ENCODE measurements at places on chromosomes 3 and 15.

DNA sequence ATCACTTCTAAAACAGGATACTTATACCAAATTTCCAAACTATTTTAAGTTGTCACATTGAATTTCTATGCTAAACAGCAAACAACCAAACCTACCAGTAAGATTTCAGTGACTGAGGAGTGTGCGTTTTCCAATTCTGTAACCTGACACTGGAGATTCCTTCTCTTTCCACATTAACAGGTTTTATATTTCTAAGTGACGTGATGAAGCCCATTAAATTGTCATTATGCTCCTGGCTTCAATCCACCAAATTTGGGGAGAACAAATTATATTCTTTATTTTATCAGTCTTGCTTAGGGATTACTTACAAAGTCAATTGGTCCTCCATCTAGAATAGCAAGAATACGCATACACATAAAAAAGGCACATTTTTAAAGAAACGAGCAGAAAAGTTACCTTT is 764.8 kb upstream of the NR2F2 start:
- no peak for DNase-seq

DNA sequence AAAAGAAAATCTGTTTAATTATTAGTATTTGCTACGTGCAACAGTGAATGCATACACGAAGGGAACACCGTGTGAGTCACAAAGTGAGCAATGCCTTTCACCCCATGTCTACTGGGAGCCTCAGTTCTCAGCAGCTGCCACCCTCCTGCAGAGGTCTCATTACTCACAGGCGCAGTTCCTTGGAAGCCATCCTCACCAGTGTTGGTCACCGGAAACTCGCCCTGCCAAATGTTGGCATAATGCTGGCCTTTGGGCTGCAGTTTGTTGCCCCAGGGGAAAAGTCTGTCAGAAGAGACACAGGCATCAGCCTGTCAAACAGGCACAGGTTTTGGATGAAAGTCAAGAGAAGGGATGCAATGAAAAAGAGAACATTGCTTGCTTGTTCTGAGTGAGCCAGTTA is 50.1 kb downstream of the SUMF1 start:
- peak; percentile 96 for DNase-seq

DNA sequence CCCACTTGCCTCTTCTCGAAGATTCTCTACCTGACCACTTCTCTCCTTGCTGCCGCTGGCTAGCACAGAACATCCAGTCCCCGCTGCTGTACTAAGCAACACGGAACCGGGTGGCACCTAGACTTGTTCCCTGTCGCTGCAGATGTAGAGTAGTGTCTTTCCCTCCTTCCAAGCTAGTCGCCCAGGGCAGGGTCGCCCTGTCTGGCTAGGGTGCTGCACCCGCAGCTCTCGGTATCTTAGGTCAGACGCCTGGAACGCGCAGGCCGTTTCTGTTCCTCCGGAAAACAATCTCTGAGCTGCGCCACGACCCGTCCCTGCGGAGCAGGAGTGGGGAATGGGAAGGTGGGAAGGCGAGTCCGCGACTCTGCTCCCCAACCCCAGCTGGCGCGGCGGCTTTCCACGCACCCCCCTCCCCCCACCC is 758 bp upstream of the SNX33 start:
- DNase-seq = no peak

GRCh38 chr3:65478551-65479500 is 559.9 kb downstream of the MAGI1 start:
- DNase-seq = no peak

GRCh38 chr3:100629421-100630127 is 20.2 kb downstream of the ADGRG7 start:
- DNase-seq = no peak

- peak; percentile 22 for DNase-seq
Observed at GRCh38 chr3:73448041-73448440, 176.7 kb downstream of the PDZRN3 start.

- DNase-seq = no peak
Observed at GRCh38 chr15:66779331-66780009, 77.4 kb downstream of the SMAD6 start.

GRCh38 chr3:162998205-162998604 is 1501.6 kb downstream of the OTOL1 start:
- no peak for DNase-seq

DNA sequence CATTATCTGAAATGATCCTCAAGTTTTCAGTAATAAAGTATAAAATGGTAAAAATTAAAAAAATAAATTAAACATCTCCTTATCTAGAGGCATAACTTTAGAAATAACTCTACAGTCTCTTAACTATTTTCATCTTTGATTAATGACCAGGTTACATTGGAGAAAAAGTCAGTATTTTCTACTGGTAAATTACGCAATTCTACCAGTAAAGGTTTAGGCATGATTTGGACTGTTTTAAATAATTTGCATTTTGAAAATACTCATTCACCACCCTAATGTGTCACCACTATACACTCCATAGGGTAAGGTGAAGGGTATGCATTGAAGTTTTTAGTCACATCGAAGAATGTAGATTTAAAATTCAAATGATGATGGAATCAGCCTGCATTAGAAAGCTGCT is 45.9 kb upstream of the BCHE start:
- no peak for DNase-seq

- no peak for DNase-seq
Observed at GRCh38 chr3:156483002-156483401, 71.9 kb downstream of the SSR3 start.

DNA sequence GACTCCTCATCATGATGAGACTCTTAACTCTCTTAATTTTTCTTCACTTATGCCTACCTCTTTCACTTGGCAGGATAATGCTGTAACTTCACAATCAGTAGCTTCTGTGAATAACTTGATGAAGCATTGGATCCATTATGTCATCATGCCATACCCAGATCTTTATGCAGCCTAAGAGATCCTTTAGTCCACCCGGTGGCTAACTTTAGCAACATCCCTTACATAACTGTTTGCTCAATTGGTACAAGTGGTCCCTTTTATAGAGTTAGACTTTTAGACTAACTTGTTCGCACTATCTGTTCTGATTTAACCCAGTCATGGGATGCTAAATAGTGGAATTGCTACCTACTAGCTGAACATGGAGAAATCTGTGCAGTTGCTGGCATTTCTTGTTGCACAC is 184.5 kb downstream of the USP13 start:
- DNase-seq = peak; percentile 25

- peak; percentile 86 for DNase-seq
Observed at GRCh38 chr15:90402223-90402622, 14.2 kb downstream of the IQGAP1 start.

DNA sequence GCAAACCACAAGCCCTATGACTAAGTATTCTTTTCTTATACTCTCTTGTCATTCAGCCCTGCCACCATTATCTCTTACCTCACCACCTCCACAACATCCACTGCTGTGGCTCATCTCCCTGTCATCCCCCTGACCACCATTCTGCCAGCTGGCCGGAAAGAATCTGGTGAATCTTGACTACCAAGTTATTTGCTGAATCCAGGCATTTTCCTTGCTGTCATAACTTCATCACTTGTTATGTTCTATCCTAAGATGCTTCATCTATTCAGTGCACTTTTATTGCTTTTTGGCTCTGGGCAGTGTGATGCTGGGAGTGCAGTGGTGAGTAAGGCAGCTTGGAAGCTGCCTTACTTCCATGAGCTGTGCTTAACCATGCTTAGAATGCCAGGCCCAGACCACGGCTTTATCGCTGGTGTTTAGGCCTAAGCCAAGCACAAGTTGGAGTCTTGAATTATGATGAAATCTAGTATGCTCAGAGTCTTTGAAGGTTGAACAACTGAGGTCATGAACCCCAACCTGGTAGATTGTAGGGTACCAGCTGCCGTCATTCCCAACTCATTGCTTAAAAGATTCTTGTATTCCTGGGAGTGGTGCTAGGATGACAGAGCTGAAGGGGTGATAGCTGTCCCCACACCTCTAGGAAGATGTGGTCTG is 27.0 kb upstream of the APH1B start:
- DNase-seq = peak; percentile 100

DNA sequence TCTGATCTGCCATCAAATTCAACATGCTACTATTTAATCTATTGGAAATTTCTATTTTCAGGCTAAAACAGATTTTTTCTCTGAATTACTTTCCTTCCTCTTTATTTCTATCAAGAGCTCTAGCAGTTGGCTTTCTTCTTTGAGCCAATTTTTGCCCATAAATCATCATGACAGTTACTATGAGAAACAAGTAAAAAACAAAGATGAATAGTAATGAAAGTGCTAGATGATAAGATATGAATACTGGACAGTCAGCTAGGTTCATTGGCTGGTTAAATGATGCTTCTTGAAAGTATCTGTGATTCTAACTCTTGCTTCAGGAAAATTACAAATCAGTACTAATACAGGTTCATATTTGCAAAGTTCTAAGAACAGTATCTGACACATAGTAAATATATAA is 38.6 kb upstream of the NANOGP8 start:
- no peak for DNase-seq

- no peak for DNase-seq
Observed at GRCh38 chr3:37545479-37545878, 316.2 kb upstream of the CTDSPL start.

DNA sequence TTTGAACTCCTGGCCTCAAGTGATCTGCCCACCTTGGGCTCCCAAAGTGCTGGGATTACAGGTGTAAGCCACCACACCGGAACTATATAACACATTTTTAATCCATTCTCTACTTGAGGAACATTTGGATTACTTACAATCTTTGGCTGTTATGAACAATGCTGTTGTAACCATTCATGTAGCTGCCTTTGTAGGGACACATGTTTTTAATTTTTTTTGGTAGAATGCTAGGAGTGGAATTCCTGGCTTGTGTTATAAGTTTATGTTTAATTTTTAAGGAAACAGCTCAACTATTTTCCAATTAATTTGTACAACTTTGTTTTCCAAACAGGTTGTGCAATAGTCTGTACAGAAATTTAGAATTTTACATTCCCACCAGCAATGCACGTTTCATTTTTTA is 51.7 kb downstream of the GPR149 start:
- no peak for DNase-seq

DNA sequence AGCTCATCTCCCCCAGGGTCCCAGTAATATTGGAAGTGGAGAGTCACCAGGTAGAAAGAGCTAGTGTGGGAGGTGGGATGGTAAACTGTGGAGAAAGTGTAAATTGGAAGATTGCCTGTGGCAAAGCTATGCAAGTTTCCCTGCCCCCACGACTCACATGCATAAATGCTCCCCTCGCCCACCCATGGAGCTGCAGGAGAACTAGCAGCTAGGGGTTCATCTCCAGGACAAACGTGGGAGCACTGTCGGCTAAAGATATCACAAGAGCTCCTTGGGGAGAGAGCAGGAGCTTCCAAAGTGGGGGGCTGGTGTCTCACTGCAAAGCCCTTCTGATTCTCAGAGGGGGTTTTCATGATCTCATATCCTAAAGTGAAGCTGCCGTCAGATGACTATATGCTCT is 91.4 kb upstream of the PLCL2 start:
- no peak for DNase-seq

GRCh38 chr15:77819048-77819850 is 186.5 kb upstream of the LINGO1 start:
- no peak for DNase-seq

DNA sequence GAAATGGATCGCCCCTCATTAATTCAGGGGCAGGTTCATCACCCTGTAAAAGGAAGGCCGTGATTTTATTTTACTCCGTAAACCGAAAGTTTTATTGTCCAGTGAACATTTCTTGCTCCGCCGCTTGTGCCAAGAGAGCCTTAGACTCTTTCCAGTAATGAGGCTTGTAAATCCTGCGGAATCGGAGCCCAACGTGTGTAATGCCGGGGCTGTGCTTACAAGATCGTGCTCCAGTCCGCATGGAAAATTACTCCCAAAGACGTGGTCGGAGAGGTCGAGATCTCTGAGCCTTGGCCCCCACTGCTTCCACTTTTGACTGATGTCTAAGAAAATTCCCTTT is 649 bp upstream of the PLOD2 start:
- DNase-seq = peak; percentile 67

DNA sequence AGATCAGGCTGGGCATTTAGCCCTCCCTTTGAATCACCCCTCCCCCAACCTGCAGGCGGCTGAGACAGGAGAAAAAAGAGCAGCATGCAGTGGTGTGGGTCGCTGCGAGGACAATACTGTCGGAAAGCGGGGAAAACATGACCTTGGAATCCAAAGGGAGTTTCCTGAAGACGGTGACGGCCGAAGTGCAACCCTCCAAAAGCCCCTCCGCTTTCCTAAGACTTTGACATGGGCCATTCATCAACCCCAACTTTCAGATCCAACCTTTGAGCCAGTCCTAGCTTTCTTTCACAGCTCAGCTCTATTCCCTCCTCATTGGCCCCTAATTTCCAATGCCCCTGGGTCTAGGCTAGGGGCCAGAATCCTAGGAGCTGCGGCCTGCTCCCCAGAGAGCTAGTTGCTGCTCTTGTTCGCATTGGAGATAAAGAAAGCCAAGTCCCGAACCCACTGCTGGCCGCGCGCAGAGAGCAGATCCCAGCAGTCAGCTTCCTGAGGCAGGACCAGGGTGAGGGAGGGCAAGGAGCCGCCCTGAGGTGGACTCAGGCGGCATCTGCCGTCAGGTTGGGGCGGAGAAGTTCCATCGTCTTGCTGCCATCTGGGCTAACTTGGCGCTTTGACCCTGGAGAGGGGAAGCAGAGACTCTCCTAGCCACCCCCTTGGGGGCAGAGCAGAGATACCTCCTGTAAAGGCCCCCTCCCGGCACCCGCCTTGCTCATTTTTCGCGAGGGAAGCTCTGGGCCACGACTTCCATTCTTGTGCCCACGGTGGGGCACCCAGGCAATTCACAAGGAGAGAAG is 914 bp downstream of the ZIC4 start:
- no peak for DNase-seq

GRCh38 chr3:106813742-106814141 is 563.5 kb upstream of the CCDC54 start:
- no peak for DNase-seq

- DNase-seq = peak; percentile 42
Observed at GRCh38 chr15:69031013-69032001, 16.8 kb downstream of the NOX5 start.

DNA sequence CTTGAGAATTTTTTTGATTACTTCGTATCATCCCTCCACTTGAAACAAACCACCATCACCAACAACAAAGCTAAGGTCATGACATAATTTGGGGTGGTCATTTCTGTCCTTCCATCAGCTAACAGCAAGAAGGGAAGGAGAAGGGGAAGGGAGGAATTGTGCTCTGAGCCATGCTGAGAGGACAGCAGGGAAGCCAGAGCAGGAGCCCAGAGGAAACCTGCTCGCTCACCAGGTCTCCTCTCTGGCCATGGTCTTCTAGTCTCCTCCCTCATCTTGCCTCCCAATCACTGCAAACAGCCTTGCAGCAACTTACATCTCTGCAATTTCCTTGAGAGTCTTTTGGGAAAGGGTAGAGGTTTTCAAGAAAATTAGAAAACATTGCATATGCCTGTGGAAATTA is 196.7 kb downstream of the SSR3 start:
- DNase-seq = no peak

DNA sequence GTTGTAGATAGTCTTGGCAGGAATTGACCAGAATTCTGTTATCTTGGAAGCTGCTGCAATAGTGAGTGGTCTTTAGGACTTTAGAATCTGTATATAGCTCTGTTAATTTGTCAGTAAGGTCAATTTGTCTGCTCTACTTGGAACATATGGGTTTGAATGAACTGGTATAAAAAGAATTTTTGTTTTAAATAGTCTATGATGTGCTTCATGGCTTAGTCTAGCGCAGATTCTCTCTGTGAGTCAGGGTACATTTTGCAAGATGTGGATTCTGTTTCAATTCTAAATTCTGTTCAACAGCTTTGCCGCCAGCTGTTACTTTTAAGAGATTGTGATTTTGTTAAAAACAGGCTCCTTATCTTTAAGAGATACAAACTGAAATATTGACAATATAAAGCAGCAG is 135.9 kb upstream of the AGBL1 start:
- no peak for DNase-seq

Measured in fibroblast of mammary gland (primary cell).